ENCODE measurements at places on chromosomes 1 and 21. TPM values are rescaled to one million over a fixed set of nuclear protein-coding genes. Genes with fewer than 3 reads are reported as not detected.

PSRC1 gene
- total RNA-seq = 23.9 TPM

ATP1A4 gene
- total RNA-seq = not detected

- no peak overlapping the region for H3K27ac ChIP-seq
- H3K27me3 ChIP-seq = no peaks in the 10 kb centered on the region
- H3K4me3 ChIP-seq = no peak overlapping the region
These were observed 23.7 kb downstream of the KCNJ15 start for GRCh38 chr21:38280454-38280853.

TCHHL1 gene
- not detected for total RNA-seq

GRCh38 chr1:24154215-24154614 is 11.3 kb upstream of the IL22RA1 start:
- no peak overlapping the region for H3K4me3 ChIP-seq
- H3K27ac ChIP-seq = no peak overlapping the region
- no peak for DNase-seq
- no peaks in the 10 kb centered on the region for H3K27me3 ChIP-seq
- H3K4me1 ChIP-seq = peaks cover 13% of the 10 kb centered on the region

- H3K4me1 ChIP-seq = no peaks in the 10 kb centered on the region
- H3K27me3 ChIP-seq = no peaks in the 10 kb centered on the region
- no peak overlapping the region for H3K27ac ChIP-seq
- DNase-seq = no peak
- H3K36me3 ChIP-seq = no peaks in the 10 kb centered on the region
- H3K4me3 ChIP-seq = no peak overlapping the region
These were observed 108.1 kb upstream of the CSF3R start for GRCh38 chr1:36590771-36591170.

DNA sequence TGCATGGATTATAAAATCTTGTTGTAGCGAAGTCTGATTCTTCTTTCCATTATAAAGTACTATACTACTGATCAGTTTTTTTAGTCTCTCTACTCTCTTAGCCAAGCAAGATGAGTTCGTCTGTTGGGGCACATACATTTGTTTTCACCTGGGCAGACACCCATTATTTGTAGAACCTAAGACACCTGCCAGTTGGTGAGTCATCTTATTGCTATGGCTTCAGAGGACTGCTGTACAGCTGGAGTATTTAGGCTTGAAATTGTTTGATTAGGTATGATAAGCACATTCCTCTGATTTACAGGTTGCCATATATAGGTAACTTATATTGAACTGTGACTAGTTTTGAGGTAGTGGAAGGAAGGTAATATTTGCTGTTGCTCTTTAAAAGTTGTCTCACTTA is 17.2 kb downstream of the RBM15 start:
- no peaks in the 10 kb centered on the region for H3K36me3 ChIP-seq
- H3K4me3 ChIP-seq = no peak overlapping the region

DNA sequence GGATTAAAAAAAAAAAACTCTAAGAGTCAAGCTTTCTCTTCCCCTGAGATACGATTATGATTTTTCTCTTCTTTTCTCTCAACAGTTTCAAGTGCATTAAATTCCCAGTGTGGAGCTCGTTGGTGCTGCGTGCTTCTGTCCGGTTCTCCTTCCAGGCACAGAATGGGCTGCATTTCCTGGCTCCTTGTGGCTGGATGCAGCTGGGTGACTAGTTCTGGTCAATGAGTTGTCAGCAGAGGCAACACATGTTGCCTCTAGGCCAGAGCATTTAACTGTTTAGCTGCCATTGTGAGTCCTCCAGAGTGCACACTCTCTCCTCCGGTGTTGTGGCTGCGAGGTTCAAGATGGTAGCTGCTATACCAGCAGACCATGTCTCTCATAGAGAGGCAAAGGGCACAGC is 312.9 kb downstream of the RRAGC start:
- H3K27ac ChIP-seq = no peak overlapping the region
- H3K4me1 ChIP-seq = no peaks in the 10 kb centered on the region
- no peak for DNase-seq
- no peak overlapping the region for H3K4me3 ChIP-seq
- no peaks in the 10 kb centered on the region for H3K36me3 ChIP-seq
